ENCODE measurements at places on chromosomes 1 and 21. TPM values are rescaled to one million over a fixed set of nuclear protein-coding genes. Genes with fewer than 3 reads are reported as not detected.

Gene SLC44A3
- total RNA-seq = 11.7 TPM

Gene CLEC20A
- total RNA-seq = not detected

Gene PAX7
- not detected for total RNA-seq

Gene GPR52
- 3.5 TPM for total RNA-seq

Gene PGBD5
- total RNA-seq = 6.1 TPM

Gene KRTAP19-4
- total RNA-seq = not detected

Gene SLC5A9
- total RNA-seq = 0.38 TPM

Gene COPA
- total RNA-seq = 74.9 TPM

Gene SLC44A5
- 0.27 TPM for total RNA-seq

Gene MYBPH
- not detected for total RNA-seq

Gene FASLG
- total RNA-seq = 0.15 TPM

DNA sequence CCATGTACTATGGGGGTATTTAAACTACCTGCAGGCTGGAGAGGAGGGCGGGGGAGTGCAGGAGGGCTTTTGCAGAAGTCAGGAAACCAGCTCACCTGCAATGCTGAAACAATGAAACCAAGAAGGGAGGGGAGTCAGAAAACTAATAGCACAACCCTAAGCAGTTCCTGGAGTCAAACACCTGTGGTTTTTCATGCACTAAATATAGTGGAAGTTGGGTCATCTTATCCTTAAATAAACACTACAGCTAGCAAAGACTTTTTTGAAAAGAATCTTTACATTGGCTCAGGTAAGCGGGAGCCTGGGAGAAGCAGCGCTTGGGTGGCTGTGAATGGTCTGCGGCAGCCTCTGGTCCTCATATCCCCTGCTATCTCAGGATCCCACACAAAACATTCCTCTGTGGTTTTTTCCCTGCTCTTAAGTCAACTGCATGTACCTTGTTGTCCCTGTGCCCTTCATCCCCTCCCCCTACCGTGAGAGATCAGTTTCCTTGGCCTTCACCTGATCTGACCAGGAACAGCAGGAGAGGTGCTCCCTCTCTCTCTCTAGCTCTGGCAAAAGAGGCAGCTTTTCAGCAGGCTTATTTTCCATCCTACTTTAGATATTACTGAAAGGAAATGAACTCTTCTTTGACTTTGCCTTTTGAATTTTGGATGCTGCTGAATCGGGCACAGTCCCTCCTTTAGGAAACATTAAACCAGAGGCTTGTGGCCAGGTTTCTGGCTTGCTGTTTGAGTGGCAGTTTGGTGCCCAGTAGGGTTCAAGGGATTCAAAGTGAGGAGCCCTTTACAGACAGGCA, 26.6 kb downstream of the TENT5C start:
- H3K4me3 ChIP-seq = no peak overlapping the region
- H3K27me3 ChIP-seq = no peaks in the 10 kb centered on the region

DNA sequence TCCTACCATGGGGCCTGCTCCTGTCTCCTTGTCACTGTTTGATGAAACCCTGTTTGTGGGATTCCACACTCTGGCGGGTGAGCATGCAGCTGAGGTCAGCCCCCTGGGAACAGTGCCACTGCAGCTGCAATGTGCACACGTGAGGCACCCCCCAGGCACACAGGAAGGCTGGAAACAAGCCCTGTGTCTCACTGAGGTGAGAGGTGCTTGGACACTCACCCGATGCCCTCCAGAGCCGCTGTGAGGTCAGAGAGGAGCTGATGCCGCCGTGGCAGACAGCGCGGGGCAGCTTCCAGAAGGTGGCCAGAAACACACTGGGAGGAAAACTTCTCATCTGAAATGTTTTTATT, 49.7 kb downstream of the SLX9 start:
- no peak overlapping the region for H3K4me3 ChIP-seq
- DNase-seq = no peak
- H3K27ac ChIP-seq = peak overlapping the region; percentile 53
- no peaks in the 10 kb centered on the region for H3K27me3 ChIP-seq
- H3K4me1 ChIP-seq = peaks cover 14% of the 10 kb centered on the region
- no peaks in the 10 kb centered on the region for H3K36me3 ChIP-seq

- H3K4me1 ChIP-seq = peaks cover 17% of the 10 kb centered on the region
- H3K27me3 ChIP-seq = no peaks in the 10 kb centered on the region
- H3K4me3 ChIP-seq = no peak overlapping the region
- no peak for DNase-seq
- H3K36me3 ChIP-seq = no peaks in the 10 kb centered on the region
- H3K27ac ChIP-seq = no peak overlapping the region
Measured at GRCh38 chr1:54121482-54122134, 31.2 kb downstream of the CDCP2 start.

GRCh38 chr1:240020871-240021270, 70.8 kb upstream of the FMN2 start:
- no peaks in the 10 kb centered on the region for H3K4me1 ChIP-seq
- H3K27ac ChIP-seq = no peak overlapping the region
- H3K27me3 ChIP-seq = no peaks in the 10 kb centered on the region

DNA sequence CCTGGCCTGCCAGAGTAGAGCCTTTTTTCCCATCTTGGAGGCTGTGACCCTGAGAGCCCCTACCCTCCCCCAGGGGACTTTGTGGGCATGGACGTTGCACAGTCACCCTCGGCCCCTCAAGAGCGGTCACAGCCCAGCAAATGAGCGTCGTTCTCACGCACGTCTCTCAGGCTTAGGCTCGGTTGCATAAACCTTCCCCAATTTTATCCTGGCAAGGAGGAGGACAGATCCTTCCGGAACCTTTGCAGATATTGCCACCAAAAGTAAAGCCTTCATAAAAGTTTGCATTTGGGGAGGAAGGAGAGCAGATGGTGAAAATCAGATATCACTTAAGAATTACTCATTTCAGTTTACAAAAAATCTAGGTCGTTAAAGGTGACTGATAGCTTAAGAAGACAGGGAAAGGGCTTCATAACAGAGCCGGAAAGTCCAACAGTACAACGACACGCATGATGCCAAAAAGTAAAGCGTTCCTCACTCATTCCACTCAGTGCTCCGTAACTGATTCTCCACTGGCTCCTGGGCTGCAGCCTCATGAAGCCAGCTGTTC, 29.3 kb downstream of the PDE9A start:
- H3K27me3 ChIP-seq = no peaks in the 10 kb centered on the region
- no peak overlapping the region for H3K4me3 ChIP-seq
- no peak overlapping the region for H3K27ac ChIP-seq
- DNase-seq = no peak
- no peaks in the 10 kb centered on the region for H3K36me3 ChIP-seq
- H3K4me1 ChIP-seq = peaks cover 19% of the 10 kb centered on the region

GRCh38 chr1:83706354-83706938, 292.5 kb downstream of the TTLL7 start:
- no peak overlapping the region for H3K27ac ChIP-seq
- H3K4me3 ChIP-seq = no peak overlapping the region
- H3K27me3 ChIP-seq = no peaks in the 10 kb centered on the region

- no peak overlapping the region for H3K4me3 ChIP-seq
- no peak overlapping the region for H3K27ac ChIP-seq
- H3K36me3 ChIP-seq = no peaks in the 10 kb centered on the region
- peaks cover 13% of the 10 kb centered on the region for H3K4me1 ChIP-seq
- DNase-seq = no peak
- no peaks in the 10 kb centered on the region for H3K27me3 ChIP-seq
Measured at GRCh38 chr1:154466921-154467417, 35.0 kb upstream of the TDRD10 start.

GRCh38 chr1:240349695-240350094, 258.0 kb downstream of the FMN2 start:
- H3K4me3 ChIP-seq = no peak overlapping the region
- DNase-seq = no peak
- H3K27ac ChIP-seq = no peak overlapping the region

- no peak overlapping the region for H3K4me3 ChIP-seq
- H3K4me1 ChIP-seq = no peaks in the 10 kb centered on the region
- H3K27me3 ChIP-seq = no peaks in the 10 kb centered on the region
Measured at GRCh38 chr1:236342403-236343245, 51.5 kb upstream of the EDARADD start.

- no peaks in the 10 kb centered on the region for H3K4me1 ChIP-seq
- no peaks in the 10 kb centered on the region for H3K36me3 ChIP-seq
- H3K4me3 ChIP-seq = no peak overlapping the region
- no peaks in the 10 kb centered on the region for H3K27me3 ChIP-seq
- no peak for DNase-seq
Measured at GRCh38 chr1:210645582-210646257, 317.0 kb downstream of the HHAT start.

GRCh38 chr1:221780175-221780574, 38.3 kb upstream of the DUSP10 start:
- DNase-seq = no peak
- no peak overlapping the region for H3K4me3 ChIP-seq
- H3K27me3 ChIP-seq = no peaks in the 10 kb centered on the region
- H3K4me1 ChIP-seq = peaks cover 8% of the 10 kb centered on the region

DNA sequence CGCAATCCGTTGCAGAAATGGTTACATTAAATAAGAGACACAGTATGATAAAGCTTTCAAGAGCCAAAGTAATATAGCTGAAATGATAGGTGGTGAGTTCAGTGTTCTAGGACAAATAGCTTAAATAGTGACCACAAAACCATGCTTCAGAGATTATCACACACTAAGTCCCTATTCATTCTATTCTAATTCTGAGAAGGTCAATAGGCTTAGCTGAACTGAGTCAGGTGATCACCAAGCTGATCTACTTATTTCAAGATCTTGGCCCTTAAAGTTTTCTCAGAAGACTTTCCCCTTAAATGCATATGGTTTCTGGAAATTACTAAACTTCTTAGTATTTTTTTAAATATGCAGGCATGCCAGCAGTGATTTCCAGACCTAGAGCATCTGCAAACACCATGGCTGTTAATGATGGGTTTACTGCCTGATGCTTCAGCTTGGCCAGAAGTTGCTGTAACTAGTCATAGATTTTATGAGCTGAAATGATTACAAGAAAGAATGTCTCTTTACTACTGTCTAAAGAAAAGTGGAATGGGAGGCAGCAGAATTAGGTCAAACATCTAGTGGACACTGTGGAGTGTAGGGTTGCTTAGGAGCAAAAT, 242.9 kb downstream of the ST6GALNAC3 start:
- no peaks in the 10 kb centered on the region for H3K4me1 ChIP-seq
- no peak overlapping the region for H3K4me3 ChIP-seq
- no peak for DNase-seq
- H3K27me3 ChIP-seq = no peaks in the 10 kb centered on the region

DNA sequence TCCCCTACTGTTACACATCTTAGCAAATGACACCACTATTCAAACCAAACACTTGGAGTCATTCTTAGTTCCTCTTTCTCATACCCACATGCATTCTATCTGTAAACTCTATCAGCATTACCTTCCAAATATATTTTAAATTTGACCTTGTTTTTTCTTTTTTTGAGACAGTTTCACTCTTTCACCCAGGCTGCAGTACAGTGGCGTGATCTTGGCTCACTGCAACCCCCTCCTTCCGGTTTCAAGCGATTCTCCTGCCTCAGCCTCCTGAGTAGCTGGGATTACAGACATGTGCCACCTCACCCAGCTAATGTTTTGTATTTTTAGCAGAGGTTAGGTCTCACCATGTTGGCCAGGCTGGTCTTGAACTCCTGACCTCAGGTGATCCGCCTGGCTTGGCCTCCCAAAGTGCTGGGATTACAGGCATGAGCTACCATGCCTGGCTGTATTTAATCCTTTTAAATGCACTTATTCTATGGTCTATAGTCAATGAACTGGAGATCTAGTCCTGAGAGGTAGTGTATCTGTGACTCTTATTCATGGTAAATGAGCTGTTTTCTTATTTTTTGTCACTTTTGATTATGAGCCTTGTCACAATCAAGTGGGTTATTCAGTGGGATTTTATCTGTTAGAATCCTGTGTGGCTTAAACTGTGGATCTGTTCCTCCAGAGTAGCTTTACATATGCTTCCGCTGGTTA, 73.1 kb downstream of the GATAD2B start:
- no peak overlapping the region for H3K27ac ChIP-seq
- no peak overlapping the region for H3K4me3 ChIP-seq
- no peaks in the 10 kb centered on the region for H3K4me1 ChIP-seq
- H3K27me3 ChIP-seq = no peaks in the 10 kb centered on the region

- H3K4me1 ChIP-seq = peaks cover 62% of the 10 kb centered on the region
- H3K27ac ChIP-seq = peak within 1 kb of the TSS; percentile 95
- H3K27me3 ChIP-seq = no peaks in the 10 kb centered on the region
- no peak for DNase-seq
Measured at GRCh38 chr21:41766883-41767605, at the start of gene RIPK4. Gene RIPK4 (minus strand): TSS chr21:41767052. CDS start chr21:41767041, 11 bp downstream.

- no peak overlapping the region for H3K4me3 ChIP-seq
- H3K36me3 ChIP-seq = no peaks in the 10 kb centered on the region
- peak overlapping the region; percentile 74 for H3K27ac ChIP-seq
- peaks cover 66% of the 10 kb centered on the region for H3K4me1 ChIP-seq
Measured at GRCh38 chr1:165897326-165898303, 70.2 kb downstream of the UCK2 start.

GRCh38 chr1:43563876-43564539, 33.3 kb downstream of the PTPRF start:
- H3K4me1 ChIP-seq = peaks cover 29% of the 10 kb centered on the region
- H3K4me3 ChIP-seq = no peak overlapping the region
- H3K27ac ChIP-seq = peak overlapping the region; percentile 87
- peaks cover 51% of the 10 kb centered on the region for H3K36me3 ChIP-seq

DNA sequence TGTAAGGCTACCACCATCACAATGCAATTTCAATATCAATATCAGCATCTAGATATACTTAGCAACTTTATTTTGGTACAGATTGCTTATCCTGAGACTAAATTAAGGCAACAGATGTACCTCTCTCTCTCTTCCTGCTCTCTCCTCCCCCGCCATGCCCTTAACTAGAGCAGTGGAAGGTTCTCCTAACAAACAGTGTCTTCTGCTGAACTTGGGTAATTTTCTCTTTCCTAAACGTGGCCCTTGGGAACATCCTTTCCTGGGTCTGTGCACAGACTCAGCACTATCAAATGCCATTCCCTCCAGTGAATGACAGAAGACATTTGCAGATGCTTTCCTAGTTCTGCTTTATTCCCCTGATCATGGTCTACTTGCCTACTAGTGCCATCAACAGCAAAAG, 85.6 kb upstream of the TTC39A start:
- H3K4me1 ChIP-seq = no peaks in the 10 kb centered on the region
- H3K4me3 ChIP-seq = no peak overlapping the region
- H3K36me3 ChIP-seq = no peaks in the 10 kb centered on the region
- H3K27ac ChIP-seq = no peak overlapping the region

GRCh38 chr1:77438236-77438913, 156.6 kb downstream of the AK5 start:
- no peaks in the 10 kb centered on the region for H3K4me1 ChIP-seq
- H3K27ac ChIP-seq = no peak overlapping the region
- H3K4me3 ChIP-seq = no peak overlapping the region
- H3K27me3 ChIP-seq = no peaks in the 10 kb centered on the region

- H3K27me3 ChIP-seq = no peaks in the 10 kb centered on the region
- DNase-seq = no peak
- no peaks in the 10 kb centered on the region for H3K36me3 ChIP-seq
- no peaks in the 10 kb centered on the region for H3K4me1 ChIP-seq
- no peak overlapping the region for H3K4me3 ChIP-seq
Measured at GRCh38 chr21:27704567-27705166, 737.8 kb upstream of the ADAMTS5 start.

Measured in esophagus squamous epithelium (tissue), 5 donors.